ENCODE measurements at places on chromosomes 3 and 15. TPM values are rescaled to one million over a fixed set of nuclear protein-coding genes. Genes with fewer than 3 reads are reported as not detected.

GRCh38 chr15:73991260-73991659 lies 835 bp downstream of the STOML1 start:
- H3K4me1 ChIP-seq = peaks cover 22% of the 10 kb centered on the region
- H3K4me3 ChIP-seq = peak overlapping the region; percentile 83
- no peaks in the 10 kb centered on the region for H3K36me3 ChIP-seq
- H3K27me3 ChIP-seq = no peaks in the 10 kb centered on the region

DNA sequence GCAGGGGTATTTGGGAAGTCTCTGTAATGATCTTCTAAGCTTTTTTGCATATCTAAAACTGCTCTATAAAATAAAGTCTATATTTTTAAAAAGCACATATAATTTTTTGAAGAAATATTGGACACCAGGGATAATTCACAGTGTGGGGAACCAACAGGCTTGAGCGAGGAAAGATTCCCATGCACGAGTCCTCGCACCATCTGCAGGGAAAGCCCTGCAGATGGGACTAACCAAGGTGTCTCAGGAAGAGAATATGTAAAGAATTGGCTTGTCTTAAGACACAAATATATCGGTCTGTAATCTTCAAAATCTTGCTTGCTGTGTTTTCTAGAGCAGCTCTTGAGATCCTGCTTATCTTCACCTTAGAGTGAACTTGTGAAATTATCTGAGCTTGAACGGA lies 77.2 kb upstream of the SEMA6D start:
- H3K27ac ChIP-seq = no peak overlapping the region
- no peaks in the 10 kb centered on the region for H3K36me3 ChIP-seq
- H3K27me3 ChIP-seq = peaks cover 11% of the 10 kb centered on the region

- no peak for DNase-seq
- H3K4me3 ChIP-seq = no peak overlapping the region
- H3K27ac ChIP-seq = no peak overlapping the region
- H3K4me1 ChIP-seq = no peaks in the 10 kb centered on the region
- H3K27me3 ChIP-seq = no peaks in the 10 kb centered on the region
- H3K36me3 ChIP-seq = no peaks in the 10 kb centered on the region
Measured at GRCh38 chr3:58737644-58738043, 71.1 kb upstream of the FAM3D start.

DNA sequence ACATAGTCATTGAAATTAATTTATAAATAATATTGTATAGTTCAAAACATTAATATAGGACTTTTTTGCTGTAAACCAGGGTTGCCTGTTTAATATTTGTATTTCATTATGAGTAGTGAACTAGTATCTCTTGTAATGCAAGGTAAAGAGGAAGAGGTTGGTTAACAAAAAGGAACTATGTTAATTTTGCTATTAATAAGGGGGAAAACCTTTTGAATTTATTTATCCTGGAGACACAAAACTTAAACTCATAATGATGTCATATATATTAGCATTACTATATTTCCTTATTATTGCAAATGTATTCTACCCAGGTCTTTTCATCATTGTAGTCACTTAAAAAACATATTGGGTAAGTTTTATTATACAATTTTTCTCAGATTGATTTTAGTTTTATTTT lies 94.5 kb downstream of the CHL1 start:
- H3K27ac ChIP-seq = no peak overlapping the region
- DNase-seq = no peak
- no peak overlapping the region for H3K4me3 ChIP-seq
- H3K27me3 ChIP-seq = no peaks in the 10 kb centered on the region
- no peaks in the 10 kb centered on the region for H3K36me3 ChIP-seq
- H3K4me1 ChIP-seq = no peaks in the 10 kb centered on the region

DNA sequence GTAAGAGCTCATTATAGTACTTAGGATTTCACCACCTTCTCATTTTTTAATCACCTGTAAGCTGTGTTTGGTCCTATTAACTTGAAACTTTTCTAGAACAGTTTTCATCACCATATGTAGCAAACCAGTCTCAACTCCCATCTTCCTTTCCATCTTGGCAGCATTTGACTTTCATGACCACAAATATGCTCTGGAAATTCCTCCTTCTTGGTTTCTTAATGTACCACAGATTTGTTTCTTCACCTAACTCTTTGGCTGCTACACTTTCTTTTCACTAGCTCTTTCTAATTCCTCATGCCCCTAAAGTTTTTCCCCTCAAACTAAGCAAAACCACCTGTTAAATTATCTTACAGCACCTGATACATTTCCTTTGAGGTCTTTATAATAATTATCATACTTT lies 13.2 kb upstream of the NMB start:
- H3K36me3 ChIP-seq = peaks cover 30% of the 10 kb centered on the region
- DNase-seq = no peak
- no peaks in the 10 kb centered on the region for H3K4me1 ChIP-seq
- no peaks in the 10 kb centered on the region for H3K27me3 ChIP-seq
- H3K4me3 ChIP-seq = no peak overlapping the region
- H3K27ac ChIP-seq = no peak overlapping the region

DNA sequence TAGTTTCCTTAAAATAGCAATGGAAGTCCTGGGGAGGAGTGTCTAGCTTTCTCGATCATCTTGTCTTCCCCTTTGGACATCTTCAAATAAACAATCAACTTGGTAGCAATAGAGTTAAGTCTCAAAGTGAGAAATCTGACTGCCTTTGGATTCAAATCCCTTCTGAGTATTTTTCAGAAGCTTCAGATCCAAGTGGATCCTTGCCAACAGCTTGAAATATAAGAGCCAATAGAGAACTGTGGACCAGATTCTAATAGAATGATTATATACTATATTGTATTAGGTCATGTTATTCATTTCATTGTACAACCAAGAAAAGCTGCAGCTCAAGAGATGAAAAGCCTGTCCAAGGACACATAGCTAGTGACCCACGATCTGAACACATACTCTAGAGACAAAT lies 60.2 kb downstream of the SYNPR start:
- no peaks in the 10 kb centered on the region for H3K36me3 ChIP-seq
- DNase-seq = no peak
- H3K4me1 ChIP-seq = peaks cover 7% of the 10 kb centered on the region

GRCh38 chr3:76941376-76941775 lies 98.5 kb upstream of the ROBO2 start:
- no peak overlapping the region for H3K27ac ChIP-seq
- H3K4me3 ChIP-seq = no peak overlapping the region
- DNase-seq = no peak
- peaks cover 5% of the 10 kb centered on the region for H3K4me1 ChIP-seq
- H3K27me3 ChIP-seq = no peaks in the 10 kb centered on the region

- no peak overlapping the region for H3K4me3 ChIP-seq
- DNase-seq = no peak
- peaks cover 26% of the 10 kb centered on the region for H3K36me3 ChIP-seq
- no peaks in the 10 kb centered on the region for H3K27me3 ChIP-seq
- H3K4me1 ChIP-seq = peaks cover 5% of the 10 kb centered on the region
Measured at GRCh38 chr15:41698779-41699178, 38.6 kb downstream of the MGA start.

DNA sequence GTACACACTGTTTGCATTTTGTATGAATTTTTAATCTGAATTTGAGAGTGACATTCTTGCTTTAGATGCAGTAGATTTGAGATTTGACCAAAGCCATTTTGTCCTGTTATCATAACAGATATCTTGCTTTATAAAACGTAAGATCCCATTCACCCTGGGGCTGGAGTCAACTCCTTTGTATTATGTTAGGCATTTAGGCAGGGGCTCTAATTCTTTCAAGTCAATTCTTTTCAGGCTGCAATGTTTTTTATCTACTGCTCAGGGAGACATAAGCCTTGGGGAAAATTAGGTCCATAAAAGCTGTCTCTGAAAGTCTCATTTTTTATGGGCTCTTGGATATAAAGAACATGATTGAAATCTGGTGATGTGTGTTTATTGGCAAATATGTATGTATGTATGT lies 53.0 kb upstream of the CADPS start:
- H3K4me3 ChIP-seq = no peak overlapping the region
- no peaks in the 10 kb centered on the region for H3K4me1 ChIP-seq
- H3K27ac ChIP-seq = no peak overlapping the region
- peaks cover 15% of the 10 kb centered on the region for H3K27me3 ChIP-seq

- DNase-seq = no peak
- H3K27me3 ChIP-seq = peaks cover 22% of the 10 kb centered on the region
- no peaks in the 10 kb centered on the region for H3K36me3 ChIP-seq
Measured at GRCh38 chr3:143712522-143712921, 135.7 kb downstream of the SLC9A9 start.

DNA sequence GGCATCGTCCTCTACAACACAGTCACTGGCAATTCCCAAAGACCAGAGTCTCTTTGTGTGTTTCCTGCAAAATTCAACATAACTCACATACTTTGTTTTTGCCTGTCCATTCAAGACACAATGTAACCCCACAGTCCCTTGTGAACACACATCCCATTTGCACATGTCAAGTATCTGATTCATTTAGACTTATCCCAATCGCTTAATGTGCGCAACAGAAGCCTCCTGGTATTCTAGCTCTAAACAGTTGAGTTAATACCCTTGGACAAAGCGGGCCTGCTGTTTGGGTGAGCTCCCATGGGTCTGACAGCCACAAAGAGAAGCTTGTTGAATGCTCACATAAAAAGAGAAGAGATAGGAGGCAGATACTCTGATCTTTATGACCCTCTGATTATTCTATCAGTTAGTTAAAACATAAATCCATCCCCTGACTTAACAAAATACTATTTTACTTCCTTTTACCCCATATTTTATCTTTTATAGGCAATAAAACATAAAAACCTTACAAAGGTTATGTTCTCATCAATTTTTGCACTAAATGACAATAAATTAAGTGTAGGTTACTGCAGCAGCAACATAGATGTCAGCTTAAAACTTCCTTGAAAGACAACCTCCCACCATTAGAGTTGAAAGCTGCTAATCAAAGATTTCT lies 79.4 kb downstream of the ANXA2 start:
- peak overlapping the region; percentile 89 for H3K27ac ChIP-seq
- no peak for DNase-seq
- H3K4me1 ChIP-seq = peaks cover 4% of the 10 kb centered on the region
- peaks cover 10% of the 10 kb centered on the region for H3K27me3 ChIP-seq

DNA sequence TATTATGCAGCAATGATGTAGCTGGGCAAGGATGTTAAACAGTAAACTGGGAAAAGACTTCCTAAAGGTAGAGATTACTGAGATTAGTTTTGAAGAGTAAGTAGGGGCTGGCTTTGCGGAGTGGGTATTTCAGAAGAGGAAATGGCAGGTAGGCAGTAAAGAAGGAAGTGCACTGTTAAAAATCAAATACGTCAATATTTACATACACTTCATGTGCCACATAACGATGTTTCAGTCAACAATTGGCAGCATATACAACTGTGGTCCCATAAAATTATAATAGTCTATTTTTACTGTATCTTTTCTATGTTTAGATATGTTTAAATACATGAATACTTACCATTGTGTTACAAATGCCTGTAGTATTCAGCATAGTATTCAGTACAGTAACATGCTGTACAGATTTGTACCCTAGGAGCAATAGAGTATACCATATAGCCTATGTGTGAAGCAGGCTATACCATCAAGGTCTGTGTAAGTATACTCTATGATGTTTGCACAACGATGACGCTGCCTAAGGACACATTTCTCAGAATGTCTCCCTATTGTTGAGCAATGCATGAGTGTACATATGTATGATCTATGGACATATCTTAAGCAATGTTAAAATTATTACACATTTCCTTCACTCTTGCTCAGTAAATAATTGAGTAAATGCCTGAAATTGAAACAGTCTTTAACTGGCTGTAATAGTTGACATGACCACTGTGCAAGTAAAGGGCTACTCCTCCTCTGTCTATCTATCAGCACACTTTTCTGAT lies 196.7 kb downstream of the ISL2 start:
- no peak overlapping the region for H3K4me3 ChIP-seq
- no peaks in the 10 kb centered on the region for H3K36me3 ChIP-seq
- no peak for DNase-seq

- peaks cover 43% of the 10 kb centered on the region for H3K27me3 ChIP-seq
- H3K36me3 ChIP-seq = no peaks in the 10 kb centered on the region
- DNase-seq = no peak
Measured at GRCh38 chr3:13280811-13281506, 139.2 kb downstream of the NUP210 start.

GRCh38 chr3:187964760-187965159 lies 189.2 kb upstream of the LPP start:
- no peak overlapping the region for H3K4me3 ChIP-seq
- DNase-seq = no peak
- no peaks in the 10 kb centered on the region for H3K36me3 ChIP-seq
- H3K4me1 ChIP-seq = peaks cover 4% of the 10 kb centered on the region

DNA sequence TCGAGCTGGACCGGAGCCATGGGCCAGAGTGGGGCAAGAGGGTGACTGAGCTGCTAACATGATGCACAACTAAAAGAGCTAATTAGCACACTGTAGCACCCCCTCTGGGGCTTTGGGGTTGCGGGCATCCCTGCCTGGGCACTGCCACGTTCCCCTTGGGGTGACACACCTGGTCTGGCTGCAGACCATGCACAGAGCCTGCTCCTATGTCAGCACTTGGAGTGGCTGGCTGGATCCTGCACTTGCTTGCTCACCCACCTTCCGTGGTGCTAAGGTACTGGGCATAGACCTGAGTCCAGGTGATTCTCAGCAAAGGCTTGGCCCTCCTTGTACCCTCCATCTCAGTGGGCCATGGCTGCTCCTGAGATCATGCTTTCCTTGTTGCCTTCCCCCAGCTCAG lies 12.8 kb upstream of the SPTBN5 start:
- peaks cover 37% of the 10 kb centered on the region for H3K4me1 ChIP-seq
- peaks cover 8% of the 10 kb centered on the region for H3K36me3 ChIP-seq
- H3K27ac ChIP-seq = no peak overlapping the region
- no peak overlapping the region for H3K4me3 ChIP-seq

- no peaks in the 10 kb centered on the region for H3K27me3 ChIP-seq
- no peak overlapping the region for H3K4me3 ChIP-seq
- no peak overlapping the region for H3K27ac ChIP-seq
Measured at GRCh38 chr15:89199746-89200145, 21.6 kb downstream of the RLBP1 start.

DNA sequence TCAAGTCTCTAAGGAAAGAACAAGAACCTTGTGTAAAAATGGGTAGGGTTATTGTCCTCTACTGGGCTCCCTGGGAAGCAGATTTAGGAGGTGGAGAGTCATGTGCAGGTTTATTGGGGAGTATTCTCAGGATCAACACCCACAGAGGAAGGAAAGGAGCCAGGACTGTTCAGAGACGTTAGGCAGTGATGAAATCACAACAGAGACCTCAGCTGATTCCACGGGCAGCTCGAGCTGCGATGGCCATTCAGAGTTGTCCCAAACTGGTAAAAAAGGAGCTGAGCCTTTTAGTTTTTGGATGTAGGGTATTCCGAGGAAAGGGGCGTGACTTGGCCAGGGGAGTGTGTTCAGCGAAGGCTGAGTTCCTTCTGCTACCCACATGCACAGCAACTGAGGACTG lies 85.0 kb downstream of the RORA start:
- H3K4me3 ChIP-seq = no peak overlapping the region
- no peaks in the 10 kb centered on the region for H3K36me3 ChIP-seq
- peaks cover 15% of the 10 kb centered on the region for H3K27me3 ChIP-seq
- H3K4me1 ChIP-seq = peaks cover 5% of the 10 kb centered on the region
- H3K27ac ChIP-seq = no peak overlapping the region

- H3K27me3 ChIP-seq = no peaks in the 10 kb centered on the region
- no peak for DNase-seq
- peaks cover 7% of the 10 kb centered on the region for H3K36me3 ChIP-seq
Measured at GRCh38 chr3:180983136-180983535, 6.4 kb downstream of the DNAJC19 start.

The LTF gene
- total RNA-seq = not detected

The MYL3 gene
- 5.4 TPM for total RNA-seq

The SLC9A9 gene
- 0.50 TPM for total RNA-seq

The PCSK6 gene
- total RNA-seq = 6.5 TPM

The SYNPR gene
- 2.3 TPM for total RNA-seq

The CD80 gene
- 0.10 TPM for total RNA-seq
